Kidney (tissue), 22 donors: ENCODE measurements at places on chromosomes 16 and 17. TPM values are rescaled to one million over a fixed set of nuclear protein-coding genes. Genes with fewer than 3 reads are reported as not detected.

DNA sequence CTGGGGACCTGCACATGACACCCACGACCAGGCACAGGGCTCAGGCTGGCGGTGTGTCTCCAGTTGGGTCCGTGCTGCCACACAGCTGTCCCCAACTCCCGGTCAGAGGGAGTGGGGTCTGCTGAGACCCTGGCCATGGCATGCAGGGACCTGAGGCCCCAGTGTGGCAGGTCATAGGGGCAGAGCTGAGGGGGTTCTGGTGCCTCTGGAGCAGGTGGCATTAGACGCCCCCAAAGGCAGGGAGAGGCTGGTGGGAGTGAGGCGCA, 4.2 kb downstream of the NUBP2 start:
- no peaks in the 10 kb centered on the region for H3K4me1 ChIP-seq
- no peak overlapping the region for H3K4me3 ChIP-seq
- DNase-seq = no peak

DNA sequence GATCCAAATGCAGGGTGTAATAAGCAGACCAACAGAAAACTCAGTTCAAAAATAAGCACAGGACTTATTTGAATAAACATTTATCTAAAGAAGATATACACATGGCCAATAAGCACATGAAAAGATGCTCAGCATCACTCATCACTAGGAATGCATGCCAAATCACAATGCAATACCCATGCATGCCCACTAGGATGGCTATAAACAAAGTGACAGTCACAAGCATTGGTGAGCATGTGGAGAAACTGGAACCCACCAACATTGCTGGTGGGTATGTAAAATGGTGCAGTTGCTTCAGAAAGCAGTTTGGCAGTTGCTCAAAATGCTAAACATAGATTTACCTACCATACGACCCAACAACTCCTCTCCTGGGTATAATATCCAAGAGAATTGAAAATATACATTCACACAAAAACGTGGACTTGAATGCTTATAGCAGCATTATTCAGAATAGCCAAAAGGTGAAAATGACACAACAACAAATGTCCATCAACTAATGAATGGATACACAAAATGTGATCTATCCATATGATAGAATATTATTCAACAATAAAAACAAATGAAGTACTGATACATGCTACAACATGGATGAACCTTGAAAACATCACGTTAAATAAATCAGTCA, 20.1 kb downstream of the UBE2O start:
- no peaks in the 10 kb centered on the region for H3K36me3 ChIP-seq
- no peaks in the 10 kb centered on the region for H3K27me3 ChIP-seq
- no peak for DNase-seq
- H3K4me3 ChIP-seq = no peak overlapping the region
- peaks cover 3% of the 10 kb centered on the region for H3K4me1 ChIP-seq

DNA sequence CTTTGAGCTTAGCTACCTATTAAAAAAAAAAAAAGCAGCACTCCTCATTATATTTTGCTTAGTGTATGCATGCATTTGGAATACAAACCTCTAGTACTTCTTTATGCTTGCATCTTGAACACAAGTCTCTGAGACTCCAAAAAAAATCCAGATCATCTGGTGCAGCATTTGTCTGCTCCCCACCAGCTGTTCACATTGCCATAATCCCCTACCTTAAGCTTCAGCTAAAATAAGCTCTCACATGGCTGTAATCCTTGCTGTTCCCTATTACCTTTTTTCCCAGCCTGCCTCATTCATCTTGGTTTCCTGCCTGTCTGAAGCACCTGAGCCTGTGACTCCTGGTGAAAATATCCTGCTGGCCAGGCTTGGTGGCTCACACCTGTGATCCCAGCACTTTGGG, 7.5 kb upstream of the NFATC2IP start:
- no peak for DNase-seq
- H3K27me3 ChIP-seq = no peaks in the 10 kb centered on the region
- no peaks in the 10 kb centered on the region for H3K4me1 ChIP-seq
- no peaks in the 10 kb centered on the region for H3K36me3 ChIP-seq
- H3K27ac ChIP-seq = no peak overlapping the region

DNA sequence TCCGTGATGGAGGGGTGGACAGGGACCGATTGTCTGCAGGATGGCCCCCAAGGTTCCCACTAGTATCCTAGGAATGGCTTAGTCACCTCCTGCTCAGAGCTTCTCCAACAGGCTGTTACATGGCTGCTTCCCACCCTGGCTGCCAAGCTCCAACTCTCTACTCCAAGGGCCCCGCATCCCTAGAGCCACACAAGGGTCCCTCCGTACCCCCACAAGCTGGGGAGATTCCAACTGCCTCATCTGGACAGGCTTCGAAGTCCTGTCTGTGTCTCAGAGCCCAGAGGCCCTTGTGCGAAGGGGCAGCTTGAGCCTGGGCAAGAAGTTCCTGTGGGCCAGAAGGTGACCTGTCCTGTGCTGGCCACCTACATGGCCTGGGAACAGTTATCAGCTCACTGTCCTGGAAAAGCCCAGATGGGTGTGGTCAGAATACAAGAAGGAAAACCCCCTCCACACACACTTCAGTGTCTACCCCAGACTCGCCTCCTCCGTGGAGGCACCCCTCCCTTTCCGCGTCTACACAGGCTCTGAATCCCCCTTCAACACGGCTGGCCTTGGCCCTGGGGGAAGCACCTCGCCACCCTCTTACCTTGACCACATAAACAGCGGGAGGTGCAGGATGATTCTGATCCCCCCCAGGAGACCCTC, 586 bp downstream of the MEAK7 start:
- H3K27ac ChIP-seq = no peak overlapping the region
- DNase-seq = no peak
- peaks cover 4% of the 10 kb centered on the region for H3K4me1 ChIP-seq
- H3K36me3 ChIP-seq = no peaks in the 10 kb centered on the region

DNA sequence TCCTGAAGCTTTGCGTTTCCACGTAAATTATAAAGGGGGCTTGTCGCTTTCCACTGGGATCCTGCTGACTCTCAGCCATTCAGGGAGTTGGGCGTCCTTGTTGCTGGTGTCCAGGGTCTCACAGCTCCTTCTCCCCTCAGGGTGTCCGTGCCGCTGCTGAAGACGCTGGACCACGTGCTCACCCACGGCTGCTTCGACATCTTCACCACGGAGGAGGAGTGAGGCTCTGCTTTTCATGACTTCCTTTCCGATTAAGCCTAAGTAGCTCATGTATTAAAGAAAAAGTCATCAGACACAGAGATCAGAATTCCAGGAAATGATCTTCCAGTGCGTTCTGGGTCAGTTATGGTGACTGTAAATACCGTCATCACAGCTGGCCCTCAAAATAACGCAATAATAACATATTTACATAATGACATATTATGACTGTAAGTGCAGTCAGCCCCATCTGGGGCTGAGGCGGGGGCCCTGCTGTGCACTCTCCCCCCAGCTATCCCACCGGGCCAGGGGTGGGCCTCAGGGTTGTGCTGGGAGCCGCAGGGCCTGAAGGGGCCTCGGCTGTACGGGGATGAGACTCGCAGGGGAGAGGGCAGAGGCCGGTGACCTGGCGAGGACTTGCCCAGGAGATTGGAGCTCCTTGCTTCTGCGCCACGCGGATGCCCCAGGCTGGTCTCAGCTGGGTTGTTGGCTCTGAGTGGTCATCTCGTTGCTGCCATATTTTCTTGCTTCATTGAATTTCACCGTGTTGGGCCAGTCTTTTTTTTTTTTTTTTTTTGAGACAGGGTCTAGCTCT, 92.9 kb upstream of the ZNF750 start:
- H3K27me3 ChIP-seq = no peaks in the 10 kb centered on the region
- H3K4me1 ChIP-seq = no peaks in the 10 kb centered on the region
- DNase-seq = peak; percentile 32

GRCh38 chr16:54244061-54244886, 42.3 kb downstream of the IRX3 start:
- no peak for DNase-seq
- no peak overlapping the region for H3K4me3 ChIP-seq
- no peaks in the 10 kb centered on the region for H3K36me3 ChIP-seq
- H3K27ac ChIP-seq = no peak overlapping the region
- H3K4me1 ChIP-seq = no peaks in the 10 kb centered on the region

DNA sequence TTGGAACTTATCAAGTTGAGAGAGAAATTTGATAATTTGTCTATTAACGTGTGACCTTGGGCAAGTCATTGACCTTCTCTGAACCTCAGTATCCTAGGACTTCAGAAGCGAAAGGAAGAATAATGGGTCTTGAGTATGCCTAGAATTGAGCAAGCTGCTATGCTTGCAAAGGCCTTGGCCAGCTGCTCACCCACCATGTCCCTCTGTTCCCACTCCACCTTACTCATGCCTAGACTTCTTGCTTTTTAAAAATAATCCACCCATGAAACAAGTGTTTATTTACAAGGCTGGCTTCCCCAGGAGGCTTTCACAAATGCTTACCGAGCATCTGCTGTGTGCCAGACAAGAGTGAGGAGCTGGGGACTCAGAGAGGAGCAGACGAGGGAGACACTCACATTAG, 590.6 kb downstream of the MAF start:
- no peaks in the 10 kb centered on the region for H3K4me1 ChIP-seq
- DNase-seq = no peak
- no peaks in the 10 kb centered on the region for H3K27me3 ChIP-seq
- no peaks in the 10 kb centered on the region for H3K36me3 ChIP-seq
- no peak overlapping the region for H3K4me3 ChIP-seq

DNA sequence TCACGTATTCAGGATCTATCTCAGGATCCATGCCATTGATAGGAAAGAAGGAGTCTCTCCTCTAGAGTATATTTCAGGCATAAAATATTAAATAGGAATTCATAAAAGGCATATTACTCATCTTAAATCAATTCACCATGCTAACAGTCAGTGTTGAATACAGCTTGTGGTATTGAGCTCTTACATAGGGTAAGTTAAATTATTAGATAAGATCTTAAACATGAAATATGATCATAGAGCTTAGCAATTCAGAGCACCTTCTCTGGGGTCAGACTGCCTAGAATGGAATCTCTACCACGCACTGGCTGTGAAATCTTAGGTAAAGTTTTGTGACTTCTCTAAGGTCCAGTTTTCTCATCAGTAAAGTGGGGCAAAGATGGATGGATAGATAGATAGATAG, 20.7 kb downstream of the MARCHF10 start:
- DNase-seq = no peak
- H3K27me3 ChIP-seq = no peaks in the 10 kb centered on the region
- no peaks in the 10 kb centered on the region for H3K4me1 ChIP-seq
- H3K36me3 ChIP-seq = no peaks in the 10 kb centered on the region
- H3K4me3 ChIP-seq = no peak overlapping the region

GTF3C1 gene
- 81.7 TPM for polyA plus RNA-seq

CCL4 gene
- polyA plus RNA-seq = 3.9 TPM

OR2C1 gene
- not detected for polyA plus RNA-seq

TRAF4 gene
- 53.4 TPM for polyA plus RNA-seq
